ENCODE measurements at places on chromosomes 5 and 9.

DNA sequence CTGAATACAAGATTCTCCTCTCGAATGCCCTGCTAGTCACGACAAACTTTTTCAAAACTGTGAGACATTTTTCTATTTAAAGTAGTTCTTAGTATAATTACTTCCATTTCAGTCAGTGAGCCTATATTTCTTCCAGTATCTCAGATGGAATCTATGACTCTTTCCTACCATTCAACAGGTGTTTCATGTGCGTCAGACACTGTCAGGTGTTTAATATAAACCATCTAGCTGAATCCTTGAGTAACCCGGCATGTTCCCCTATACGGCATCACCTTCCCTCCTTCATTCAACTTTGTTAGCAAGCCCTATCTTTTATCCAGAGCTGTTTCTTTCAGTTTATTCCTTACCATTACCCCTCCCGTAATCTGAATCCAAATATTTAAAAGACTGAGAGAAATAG, 418.8 kb downstream of the RAB3C start:
- no peak for DNase-seq

- DNase-seq, result no peak
Observed at GRCh38 chr5:101393795-101394450, 490.8 kb upstream of the ST8SIA4 start.

DNA sequence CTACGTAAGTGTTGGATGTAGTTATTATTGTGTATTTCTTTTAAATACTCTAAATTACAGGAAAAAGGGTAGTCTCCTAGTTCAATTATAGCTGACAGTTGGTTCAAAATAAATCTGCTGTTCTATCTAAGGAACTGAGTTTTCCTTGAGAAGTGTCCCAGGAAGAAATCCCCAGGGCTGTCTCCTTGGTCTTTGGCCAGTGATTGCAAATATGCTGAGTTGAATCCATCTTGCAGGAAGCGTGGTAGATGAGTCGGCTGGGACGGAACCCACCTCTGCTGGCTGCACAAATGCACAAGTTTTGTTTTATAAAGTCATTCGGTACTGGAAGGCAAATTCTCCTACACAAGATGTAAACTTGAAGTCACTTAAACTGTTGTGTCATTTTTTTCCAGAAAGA, 30.2 kb upstream of the HOMER1 start:
- no peak for DNase-seq

DNA sequence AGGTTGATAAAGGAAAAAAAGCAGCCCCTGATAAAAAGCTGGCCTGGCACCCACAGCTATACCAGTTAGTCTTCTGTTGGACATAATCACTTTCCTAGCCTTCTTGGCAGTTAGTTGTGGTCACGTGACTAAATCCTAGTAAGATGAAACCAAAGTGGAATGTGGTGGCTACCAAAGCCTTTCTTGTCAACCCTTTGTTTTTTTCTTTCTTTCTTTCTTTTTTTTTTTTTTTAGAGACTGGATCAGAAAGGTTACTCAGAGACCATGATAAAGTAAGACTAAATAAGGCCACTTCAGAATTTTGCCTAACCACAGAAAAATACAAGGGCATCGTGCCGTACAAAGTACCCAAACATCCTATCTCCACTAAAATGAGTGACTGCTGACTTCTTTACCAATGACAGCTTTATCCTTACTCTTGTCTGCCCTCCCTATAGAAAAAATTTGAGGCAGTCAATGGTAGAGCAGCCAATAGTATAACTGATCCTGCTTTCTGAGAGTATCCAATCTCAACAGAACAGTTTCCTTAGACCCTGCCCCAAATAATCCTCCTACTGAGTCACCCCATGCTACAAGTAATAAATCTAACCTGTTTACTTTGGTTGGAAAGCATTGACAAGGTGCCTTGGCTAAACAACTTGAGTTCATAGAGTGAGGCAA, 14.2 kb upstream of the KIF27 start:
- no peak for DNase-seq

GRCh38 chr9:27784847-27785713, 211.8 kb upstream of the C9orf72 start:
- no peak for DNase-seq

- no peak for DNase-seq
Observed at GRCh38 chr5:177494346-177495195, 2.8 kb downstream of the PDLIM7 start.

DNA sequence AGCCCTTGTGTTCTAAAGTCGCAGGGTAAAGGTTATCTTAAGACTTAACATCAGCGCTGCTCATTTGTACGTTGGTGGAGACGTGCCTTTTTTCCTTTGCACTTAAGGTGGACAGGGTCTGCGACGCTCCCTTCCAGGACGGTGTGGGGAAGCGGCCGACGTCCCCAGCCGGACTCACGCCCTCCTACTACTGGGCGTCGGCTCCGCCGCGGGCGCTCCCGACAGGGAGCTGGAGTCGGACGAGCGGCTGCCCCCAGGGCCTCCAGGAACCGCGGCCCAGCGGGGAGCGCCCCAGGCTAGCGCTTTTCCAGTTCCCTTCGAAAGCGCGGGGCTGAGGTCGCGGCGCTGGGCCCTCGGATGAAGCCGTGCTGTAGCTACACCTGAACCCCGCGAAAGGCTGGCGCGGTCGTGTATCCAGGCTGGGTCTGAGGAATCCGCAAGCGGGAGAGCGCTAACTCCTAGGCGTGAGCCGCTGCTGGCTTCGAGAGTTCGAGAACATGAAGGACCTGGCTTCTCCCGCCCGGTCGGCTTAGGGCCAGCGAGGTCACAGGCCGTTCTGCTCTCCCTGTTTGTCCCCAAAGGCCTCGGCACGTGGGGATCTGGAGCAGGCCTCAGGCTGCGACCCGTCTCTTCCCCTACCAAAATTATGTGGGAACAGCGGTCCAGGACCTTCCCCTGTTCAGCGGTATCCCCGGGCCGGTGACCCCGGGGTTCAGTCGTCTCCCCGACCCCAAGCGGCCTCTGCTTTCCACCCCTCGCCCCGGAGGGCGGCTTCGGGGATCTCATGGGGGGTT, 3.8 kb upstream of the DMRT3 start:
- no peak for DNase-seq

DNA sequence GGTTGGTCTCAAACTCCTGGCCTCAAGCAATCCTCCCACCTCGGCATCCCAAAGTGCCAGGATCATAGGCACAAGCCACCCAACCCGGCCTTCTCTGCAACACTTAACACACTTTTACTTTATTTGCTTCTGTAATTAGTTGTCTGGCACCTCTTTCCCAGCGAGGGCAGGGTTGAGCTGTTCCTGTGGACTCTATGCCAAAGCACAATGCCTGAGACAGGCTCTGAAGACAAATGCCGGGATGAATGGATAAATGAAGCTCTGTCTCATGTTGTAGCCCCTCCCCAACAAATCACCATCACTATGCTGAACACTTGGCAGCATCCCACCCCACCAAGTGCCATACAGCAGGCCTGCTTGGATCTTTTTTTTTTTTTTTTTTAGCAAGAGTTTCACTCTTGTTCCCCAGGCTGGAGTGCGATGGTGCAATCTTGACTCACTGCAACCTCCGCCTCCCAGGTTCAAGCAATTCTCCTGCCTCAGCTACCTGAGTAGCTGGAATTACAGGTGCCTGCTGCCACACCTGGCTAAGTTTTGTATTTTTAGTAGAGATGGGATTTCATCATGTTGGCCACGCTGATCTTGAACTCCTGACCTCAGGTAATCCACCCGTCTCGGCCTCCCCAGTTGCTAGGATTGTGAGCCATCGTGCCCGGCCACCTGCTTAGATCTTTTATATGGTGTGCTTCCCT, 21.3 kb downstream of the GPX3 start:
- no peak for DNase-seq

- no peak for DNase-seq
Observed at GRCh38 chr5:39447059-39447458, 22.3 kb upstream of the DAB2 start.

GRCh38 chr9:78664370-78664769, 367.4 kb downstream of the PSAT1 start:
- no peak for DNase-seq

DNA sequence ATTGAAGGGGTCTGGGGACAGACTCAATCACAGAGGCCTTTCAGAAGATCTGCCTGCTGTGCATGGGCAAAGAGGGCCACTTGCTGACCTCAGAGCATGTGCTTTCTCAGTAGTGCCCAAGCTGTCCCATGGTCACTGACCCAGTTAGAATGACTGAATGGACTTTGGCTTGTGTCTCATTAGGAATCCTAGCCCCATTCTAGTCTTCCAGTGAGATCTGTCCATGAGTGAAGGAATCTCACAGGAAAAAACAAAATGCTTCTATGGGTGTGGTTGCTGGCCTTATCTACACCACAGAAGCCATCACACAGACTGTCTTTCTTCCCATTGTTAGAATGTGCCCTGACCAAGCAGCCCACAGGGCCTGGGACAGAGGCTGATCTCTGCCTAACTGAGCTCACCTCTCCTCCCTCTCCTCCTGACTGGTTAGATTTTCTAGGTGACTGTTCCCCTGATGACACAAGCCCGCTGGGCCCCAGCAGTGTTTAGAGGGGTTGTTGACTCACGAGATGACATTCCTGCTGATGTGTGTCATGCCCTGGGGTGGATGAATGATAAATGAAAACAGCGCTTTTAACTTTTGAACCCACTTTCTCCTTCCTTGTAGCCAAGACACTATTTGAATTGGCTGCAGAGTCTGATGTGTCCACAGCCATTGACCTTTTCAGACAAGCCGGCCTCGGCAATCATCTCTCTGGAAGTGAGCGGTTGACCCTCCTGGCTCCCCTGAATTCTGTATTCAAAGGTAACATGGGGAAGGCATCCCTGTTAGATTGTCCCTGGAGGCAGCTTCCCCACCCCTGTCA, 24.8 kb downstream of the TGFBI start:
- DNase-seq, result no peak

DNA sequence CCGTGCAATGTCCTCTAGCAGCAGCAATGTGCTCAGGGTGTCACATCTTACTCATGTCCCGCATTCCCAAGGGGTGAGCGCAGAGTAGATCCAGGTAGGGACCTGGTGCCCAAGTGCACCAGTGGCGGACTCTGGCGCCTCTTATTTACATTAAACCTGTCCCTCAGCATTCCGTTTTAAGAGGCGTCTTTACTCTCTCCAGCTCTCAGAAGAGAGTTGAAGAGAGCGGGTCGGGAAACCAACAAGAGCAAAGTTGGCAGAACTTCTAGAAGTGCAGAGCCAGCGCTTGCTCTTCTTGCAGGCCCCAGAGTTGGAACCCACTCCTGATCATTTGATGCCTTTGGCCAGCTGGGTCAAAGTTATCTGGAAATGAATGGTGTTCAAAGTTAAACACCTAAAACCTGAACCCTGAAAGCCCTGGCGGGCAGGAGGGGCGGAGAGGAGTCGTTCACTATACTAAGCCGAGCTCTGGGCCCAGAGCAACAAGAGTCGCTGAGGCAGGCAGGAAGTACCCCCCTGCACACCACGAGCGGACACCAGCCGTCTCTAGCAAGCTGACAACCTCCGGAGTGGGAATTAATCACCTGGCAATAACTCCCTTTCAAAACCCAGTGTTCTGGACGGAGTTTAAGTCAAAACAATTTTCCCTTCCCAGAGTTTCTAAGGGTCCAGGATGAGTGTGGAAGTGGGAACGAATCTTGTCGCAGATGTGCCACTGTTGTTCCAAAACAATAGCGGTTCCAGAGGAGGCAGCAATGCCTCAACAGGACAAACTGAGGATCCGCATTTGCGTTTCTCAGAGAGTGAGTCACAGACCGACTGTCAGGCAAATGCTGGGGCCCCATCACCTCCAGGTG, 122.8 kb downstream of the TMEM161B start:
- no peak for DNase-seq

GRCh38 chr5:94157704-94158539, 416.5 kb upstream of the POU5F2 start:
- DNase-seq, result no peak

DNA sequence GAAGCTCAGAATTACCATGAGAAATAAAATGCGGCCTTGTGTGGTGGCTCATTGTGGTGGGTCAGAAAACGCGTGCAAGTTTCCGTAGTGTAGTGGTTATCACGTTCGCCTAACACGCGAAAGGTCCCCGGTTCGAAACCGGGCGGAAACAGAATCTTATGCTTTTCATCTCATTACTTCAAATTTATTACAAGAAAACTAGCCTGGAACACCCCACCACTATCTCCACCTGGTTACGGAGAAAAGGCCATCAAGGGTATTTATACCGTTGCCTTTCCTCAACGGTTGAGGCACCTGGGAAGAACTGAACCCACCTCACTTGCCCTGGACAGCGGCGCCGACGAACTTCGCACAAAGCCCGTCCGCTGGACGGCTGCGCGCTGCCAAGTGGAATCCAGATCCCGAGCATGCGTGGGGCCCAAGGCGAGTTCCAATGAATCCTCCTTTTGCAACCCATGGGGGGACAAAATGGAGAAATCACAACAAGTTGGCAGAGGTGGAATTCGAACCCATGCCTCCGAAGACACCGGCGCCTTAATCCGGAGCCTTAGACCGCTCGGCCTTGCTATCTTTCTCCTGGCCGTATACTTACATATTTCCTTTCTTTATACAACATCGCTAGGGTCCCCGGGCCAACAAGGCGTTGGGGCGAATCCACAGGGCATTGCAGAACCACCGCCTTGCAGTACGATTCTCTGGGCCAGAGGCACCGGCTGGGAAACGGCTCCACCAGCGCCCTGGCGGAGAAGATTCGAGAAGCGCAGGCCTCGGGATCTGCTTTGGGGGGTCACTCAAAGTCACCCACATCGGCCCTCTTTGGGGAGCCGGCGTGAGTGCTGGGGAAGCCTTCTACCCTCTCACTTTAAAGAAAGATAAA, 16.9 kb downstream of the OR2V2 start:
- no peak for DNase-seq

DNA sequence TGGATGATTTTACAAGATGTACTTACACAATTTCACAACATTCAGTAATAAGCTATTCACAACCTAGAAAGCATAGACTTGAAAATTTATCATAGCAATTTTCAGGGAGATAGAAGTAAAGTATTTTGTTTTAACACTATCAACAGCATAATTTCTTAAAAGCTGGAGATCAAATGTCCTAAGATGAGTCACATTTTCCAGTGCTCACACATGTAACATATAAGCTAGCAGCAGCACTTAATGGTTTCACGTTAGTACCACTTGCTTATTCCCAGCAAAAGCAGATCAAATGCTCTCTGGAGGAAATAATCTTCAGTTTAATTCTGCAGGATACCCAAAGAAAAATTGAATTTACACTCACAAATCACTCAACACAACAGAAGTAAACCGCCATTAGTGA, 6.5 kb downstream of the OR13C8 start:
- DNase-seq, result no peak

GRCh38 chr9:86639899-86640379, 285.7 kb upstream of the TUT7 start:
- no peak for DNase-seq

- DNase-seq, result no peak
Observed at GRCh38 chr9:20940447-20941173, 90.8 kb downstream of the HACD4 start.

GRCh38 chr9:35162605-35163315, 951 bp downstream of the UNC13B start:
- no peak for DNase-seq

GRCh38 chr5:122220511-122220910, 91.2 kb downstream of the ZNF474 start:
- DNase-seq, result no peak
